HFFc6 (cell line): ENCODE measurements at places on chromosomes 1 and 21.

DNA sequence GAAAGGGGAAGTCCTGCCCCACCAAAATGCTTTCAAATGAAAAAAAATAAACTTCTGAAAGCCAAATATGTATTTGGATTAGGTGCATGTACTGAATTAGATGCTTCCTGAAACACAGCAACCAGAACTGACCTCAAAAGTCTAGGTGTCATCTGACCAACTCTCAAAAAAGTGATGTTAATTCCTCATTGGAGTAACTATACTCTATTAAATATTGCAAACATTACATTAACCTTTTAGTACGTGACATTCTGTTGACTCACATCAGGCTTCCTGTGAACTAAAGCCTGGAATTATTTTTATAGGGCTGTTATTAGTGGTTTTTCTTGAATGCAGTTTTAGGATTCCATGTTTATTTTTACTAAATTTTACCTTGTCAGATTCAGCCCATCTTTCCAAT lies 73.5 kb downstream of the ASTN1 start:
- peak; percentile 27 for DNase-seq

DNA sequence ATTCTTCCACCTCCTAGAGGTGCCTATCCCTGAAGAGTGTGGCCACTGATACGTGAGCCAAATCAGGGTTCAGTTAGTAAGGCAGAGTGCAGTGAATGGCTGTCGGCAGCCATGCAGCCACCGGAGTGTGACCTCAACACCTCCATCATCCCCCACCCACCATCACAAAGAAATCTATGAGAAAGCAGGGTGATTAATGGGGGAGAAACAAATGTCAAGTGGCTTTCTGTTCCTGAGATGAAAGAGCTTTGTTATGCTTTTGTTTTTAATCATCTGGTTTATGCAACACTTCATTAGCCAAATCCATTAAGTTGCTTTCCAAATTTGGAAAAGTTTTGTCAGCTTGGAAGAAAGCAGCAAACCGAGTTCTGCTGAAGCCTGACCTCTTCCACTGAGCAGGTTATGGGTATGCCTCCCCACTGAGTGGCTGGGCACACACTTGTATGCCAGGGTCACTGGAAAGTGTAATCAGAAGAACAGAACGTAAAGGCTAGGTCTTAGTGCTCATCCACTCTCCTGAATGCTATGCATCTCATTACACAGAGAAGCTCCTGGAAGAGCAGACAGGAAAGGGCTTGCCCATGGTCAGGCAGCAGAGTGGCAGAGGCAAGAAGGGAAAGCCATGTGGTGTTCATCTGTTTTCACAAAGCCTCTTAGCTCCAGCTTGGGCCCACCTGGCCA lies 57.1 kb upstream of the ATP1B1 start:
- no peak for DNase-seq

GRCh38 chr1:54611621-54612020 lies 11.7 kb downstream of the FAM151A start:
- DNase-seq = no peak

GRCh38 chr1:48285525-48285924 lies 63.0 kb downstream of the SLC5A9 start:
- no peak for DNase-seq

- no peak for DNase-seq
Measured at GRCh38 chr1:37734629-37735591, 30.0 kb downstream of the EPHA10 start.

GRCh38 chr1:245858022-245858721 lies 648.9 kb downstream of the SMYD3 start:
- no peak for DNase-seq

DNA sequence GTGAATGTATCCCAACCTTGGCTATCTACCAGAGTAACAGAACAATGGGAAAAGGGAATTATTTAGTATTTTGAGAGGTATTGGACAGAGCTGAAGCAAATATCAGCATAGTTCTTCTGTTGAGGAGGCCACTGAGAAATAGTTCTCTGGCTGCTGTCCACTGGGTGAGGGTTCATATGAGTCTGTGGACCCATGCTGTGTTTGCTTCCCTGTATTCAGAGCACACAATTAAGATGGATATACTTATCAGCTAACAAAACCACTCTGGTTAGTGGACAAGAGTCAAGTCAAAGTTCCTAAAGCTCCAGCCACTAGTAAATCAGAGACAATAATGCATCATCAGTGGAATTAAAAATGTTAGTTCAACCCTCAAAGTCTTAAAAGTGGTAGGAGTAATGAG lies 66.1 kb downstream of the RGS18 start:
- DNase-seq = no peak

GRCh38 chr1:212471891-212472675 lies 39.4 kb downstream of the NENF start:
- DNase-seq = no peak

DNA sequence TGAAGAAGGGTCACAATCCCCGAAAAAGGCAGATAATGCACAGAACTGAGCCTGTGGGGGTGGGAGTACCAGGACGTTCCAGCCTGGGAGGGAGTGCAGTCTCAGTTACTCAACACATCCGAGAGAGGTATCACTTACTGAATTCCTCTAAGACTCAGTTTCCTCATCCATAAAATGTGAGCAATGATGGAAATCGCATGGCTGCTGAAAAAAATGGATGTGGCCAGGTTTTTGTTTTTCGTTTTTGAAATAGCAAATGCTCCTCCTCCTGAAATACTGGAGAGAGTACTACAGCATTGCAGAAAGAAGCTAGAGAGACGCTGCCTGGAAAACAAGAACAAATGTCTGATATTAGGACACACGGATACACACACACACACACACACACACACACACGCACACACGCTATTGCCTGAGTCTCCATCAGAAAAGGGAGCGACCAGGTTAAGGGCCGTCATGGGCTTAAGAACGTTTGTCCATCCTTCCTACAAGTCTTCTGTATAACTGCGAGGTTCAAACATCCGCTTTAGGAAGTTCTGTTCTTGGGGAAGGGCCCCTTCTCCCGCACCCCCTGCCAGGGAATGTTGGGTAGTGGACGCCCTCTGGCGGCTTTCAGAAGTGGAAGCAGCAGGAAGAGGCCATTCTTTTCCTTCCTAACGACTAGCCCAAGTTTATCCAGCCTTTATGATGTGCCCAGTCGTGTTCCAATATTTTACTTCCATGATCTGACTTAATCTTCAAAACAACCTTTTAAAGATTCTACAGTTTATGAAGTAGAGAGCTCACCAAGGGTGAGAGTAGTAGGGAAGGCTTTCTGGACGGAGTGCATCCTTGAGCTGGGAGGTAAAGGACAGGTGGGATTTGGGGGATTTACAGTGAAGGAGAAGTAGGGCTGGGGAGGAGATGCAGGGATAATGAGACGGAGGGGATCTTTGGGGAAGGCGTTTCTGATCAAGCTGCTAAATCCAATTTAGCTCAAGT lies 699 bp upstream of the NES start:
- peak; percentile 69 for DNase-seq

DNA sequence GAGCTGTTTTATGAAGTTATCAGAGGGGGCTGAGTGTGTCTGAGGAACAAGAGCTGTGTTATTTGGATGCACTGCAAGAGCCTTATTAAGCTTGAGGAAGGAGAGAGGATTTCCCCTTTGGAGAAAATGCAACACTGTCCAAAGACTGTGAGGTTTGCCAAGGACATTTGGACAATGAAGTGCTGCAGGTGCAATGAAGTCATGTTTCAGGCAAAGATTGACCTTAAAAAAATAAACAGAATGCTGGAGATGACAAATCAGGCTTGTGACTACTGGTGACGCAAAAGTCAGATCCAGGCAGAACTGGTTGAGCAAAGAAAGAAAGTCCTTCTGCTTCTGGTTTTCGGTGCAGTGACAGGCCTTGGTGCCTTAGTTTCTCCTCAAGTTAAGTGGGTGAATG lies 125.2 kb upstream of the KIAA0040 start:
- DNase-seq = no peak
